ENCODE measurements at places on chromosomes 7 and 10.

- no peak for DNase-seq
Measured at GRCh38 chr7:158827411-158828132, 1.7 kb downstream of the ESYT2 start.

DNA sequence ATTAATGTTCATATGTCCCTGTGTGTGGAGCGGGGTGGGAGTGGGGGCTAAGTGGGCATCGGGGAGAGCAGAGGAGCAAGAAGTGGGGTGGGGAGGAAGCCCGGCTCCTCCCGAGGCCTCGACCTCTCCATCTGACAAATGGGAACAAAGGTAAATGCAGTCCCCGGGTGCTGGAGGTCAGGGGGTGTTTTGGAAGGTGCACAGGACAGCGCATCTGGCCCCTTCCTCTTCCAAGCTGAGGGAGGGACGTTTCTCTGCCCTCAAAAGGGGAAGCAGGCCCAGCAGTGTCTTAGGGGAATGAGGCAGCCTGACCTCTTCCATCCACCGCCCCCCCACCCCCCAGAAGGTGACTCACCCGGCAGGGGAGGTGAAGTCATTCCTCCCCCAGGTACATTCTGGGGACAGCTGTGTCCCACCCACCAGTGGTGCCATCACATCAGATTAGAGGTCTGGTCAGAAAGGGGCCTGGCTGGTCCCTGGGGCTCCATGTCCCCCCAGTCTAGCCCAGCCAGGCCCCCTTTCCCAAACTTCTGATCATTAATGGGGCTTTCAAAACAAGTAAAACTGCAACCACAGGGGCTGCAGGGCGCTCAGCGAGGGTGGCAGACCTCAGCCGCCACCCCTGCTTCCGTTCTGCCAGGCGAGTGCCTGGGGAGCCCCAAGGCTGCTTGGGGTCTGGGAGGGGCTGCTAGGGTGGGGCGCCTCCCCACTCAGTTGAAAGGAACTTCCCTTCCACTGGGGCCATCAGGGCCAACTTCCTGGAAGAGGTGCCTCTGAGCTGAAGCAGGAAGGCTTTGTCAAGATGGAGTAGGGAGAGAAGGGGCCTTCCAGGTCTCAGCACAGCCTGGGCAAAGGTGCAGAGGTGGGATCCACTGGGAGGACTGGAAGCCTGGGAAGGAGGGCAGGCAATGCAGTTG, 10.8 kb downstream of the LFNG start:
- no peak for DNase-seq

- DNase-seq, result peak; percentile 52
Measured at GRCh38 chr10:44046605-44047004, 338.3 kb downstream of the CXCL12 start.

DNA sequence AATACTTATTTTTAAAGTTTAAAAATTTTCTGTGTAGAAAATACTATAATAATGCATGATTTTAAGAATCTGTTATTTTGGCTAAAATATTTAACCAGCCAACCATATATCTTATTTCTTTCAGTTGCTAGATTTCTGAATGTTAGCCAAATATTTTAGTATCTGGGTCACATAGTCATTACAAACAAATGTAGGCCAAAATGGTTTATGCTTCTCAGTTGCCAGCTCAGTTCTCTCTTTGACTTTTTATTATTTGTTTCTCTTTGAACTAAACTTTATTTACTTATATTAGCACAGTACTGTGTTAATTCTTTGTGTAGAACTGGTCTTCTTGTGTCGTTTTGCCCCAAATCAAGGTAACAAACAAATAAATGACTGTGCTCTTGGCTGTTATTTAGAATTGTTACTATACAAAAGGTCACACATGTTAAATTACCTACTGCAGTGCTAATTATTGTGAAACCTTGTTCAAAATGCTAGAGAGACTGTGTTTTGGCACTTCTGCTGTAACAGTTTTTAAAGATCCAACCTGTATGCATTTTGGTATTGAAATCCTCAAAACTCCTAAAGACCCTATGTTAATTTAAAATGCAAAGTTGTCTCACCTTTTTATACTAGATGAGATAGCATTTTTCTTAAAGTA, 39.8 kb downstream of the ZEB1 start:
- no peak for DNase-seq

GRCh38 chr10:123772645-123773508, 106.7 kb downstream of the GPR26 start:
- DNase-seq, result no peak

GRCh38 chr10:12252882-12253546, 57.0 kb downstream of the CDC123 start:
- peak; percentile 6 for DNase-seq

GRCh38 chr10:32332299-32332750, 14.6 kb downstream of the EPC1 start:
- no peak for DNase-seq

DNA sequence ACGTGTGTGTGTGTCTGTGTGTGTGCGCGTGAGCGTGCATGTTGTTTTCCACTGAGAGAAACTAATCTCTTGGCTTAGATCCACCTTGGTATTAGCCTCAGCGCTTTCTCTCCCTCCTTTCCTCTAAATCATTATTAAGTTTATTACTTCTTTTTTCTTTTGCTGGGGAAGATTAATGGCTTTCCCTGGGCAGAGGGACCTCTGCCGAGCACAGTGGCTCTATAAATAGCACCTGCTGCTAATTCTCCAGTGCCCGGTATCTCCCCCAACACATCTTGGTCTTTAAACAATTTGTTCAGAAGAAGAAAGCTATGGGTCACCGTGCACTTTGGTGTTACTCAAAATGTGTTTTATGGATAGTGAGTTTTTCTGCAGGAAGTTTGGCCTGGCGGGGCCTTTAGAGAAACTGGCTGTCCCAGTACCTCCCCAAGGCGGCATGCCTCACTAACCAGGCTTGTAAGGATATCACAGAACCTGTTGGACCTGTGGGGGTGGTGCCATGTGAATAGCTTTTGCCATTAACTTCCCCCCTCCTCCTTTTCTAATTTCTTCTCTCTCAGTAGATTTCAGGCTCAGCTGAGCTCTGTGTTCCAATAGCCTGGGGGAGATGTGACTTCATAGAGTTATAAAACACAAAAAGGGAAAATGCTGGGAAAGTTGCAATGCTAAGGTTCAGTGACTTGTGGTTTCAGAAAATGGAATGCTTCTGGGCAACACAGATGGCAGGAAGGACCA, 70.1 kb upstream of the RAB11FIP2 start:
- no peak for DNase-seq

DNA sequence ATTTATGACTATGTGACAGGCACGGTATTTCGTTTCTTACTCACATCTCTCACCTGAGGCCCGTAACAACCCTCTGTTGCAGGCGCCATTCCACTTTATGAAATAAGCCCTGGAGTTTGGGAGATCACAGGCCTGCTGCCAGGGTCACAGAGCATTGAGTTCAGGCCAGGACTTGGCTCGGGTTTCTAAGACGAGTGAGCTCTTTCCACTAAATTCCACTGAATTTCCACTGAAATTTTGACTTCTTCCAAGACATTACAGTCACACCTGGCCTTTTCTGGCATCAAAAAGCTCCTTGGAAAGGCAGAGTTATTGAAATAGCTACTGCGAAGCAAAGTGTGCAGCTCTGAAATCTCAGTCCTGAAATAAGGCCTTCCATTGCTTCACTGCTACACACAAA, 282.8 kb upstream of the MGMT start:
- no peak for DNase-seq

DNA sequence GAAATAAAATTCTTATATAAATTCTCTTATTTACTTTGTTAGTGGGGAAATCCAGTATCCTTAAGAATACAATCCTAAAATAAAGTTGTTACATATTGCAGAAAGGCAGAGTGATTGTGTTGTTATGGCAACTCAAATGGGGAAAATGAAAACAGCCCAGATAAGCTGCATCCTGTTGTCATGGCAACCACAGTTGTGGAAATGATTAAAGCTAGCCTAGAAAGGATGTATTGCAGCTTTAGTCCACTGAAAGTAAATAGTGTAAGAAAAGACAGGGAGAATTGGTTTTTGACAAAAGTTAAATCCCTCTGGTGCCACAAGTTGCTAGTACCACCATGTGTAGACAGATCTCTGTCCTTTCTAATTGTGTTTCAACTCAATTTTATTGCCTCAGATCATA, 43.2 kb downstream of the BTRC start:
- DNase-seq, result peak; percentile 23

DNA sequence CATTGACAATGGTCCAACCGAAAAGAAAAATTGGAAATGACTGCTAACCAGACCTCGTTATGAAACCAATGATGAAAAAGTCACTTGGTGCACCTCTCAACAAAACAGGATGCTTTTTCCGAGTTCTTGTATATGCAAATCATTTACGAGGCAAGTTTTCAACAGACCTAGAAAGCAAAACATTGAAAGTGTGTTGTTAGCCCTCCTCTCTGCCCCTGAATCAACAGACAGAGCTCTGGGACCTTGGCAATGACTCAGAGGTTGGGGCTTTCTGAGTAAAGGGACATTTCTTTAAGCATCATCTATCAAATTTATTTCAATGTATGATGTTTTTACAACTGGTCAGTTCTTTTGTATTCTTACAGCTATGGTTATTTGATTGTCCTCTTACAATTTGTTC, 16.3 kb upstream of the DKK1 start:
- no peak for DNase-seq

- no peak for DNase-seq
Measured at GRCh38 chr7:130444234-130444633, 3.4 kb upstream of the CEP41 start.

DNA sequence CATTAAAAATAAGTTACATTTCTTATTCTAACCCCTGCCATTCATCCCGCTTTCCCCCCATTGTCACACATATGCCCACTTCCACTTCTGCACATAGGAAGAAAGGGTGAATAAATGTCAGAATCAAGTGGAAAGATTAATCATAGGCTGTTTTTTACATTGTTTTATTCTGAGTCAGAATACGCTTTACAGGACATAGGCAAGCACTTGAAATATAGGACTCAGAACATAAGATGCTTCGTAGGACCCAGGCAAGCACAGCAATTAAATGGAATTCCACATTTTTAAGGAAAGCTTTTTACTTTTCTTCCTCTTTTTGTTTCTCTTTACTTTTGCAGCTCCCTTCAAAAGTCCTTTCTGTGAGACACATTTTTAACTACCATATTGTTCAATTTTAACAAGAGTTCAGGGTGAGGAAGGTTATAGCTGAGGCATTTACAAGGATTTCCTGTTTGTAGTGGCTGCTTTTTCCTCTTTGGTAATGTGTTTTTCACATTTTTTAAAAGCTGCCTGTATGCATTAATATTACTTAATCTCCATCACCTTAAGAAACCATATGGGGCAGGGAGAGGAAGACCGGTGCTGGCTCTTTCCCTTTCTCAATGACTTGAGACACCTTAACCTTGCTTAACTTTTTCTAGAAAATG, 130.0 kb downstream of the TES start:
- no peak for DNase-seq

DNA sequence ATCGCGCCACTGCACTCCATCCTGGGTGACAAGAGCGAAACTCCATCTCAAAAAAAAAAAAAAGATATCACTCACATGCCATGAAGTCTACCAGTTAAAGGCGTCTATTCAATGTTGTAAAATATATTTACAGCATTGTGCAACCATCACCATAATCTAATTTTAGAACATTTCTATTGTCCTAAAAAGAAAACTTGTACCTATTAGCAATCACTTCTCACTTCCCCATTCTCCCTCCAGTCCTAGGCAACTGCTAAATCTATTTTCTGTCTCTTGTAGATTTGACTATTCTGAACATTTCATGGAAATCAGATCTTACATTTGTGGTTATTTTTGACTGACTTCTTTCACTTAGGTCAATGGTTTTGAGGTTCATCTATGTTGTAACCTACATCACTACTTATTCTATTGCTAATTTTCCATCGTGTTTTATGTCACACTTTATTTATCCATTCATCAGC, 25.2 kb upstream of the OTUD1 start:
- no peak for DNase-seq

DNA sequence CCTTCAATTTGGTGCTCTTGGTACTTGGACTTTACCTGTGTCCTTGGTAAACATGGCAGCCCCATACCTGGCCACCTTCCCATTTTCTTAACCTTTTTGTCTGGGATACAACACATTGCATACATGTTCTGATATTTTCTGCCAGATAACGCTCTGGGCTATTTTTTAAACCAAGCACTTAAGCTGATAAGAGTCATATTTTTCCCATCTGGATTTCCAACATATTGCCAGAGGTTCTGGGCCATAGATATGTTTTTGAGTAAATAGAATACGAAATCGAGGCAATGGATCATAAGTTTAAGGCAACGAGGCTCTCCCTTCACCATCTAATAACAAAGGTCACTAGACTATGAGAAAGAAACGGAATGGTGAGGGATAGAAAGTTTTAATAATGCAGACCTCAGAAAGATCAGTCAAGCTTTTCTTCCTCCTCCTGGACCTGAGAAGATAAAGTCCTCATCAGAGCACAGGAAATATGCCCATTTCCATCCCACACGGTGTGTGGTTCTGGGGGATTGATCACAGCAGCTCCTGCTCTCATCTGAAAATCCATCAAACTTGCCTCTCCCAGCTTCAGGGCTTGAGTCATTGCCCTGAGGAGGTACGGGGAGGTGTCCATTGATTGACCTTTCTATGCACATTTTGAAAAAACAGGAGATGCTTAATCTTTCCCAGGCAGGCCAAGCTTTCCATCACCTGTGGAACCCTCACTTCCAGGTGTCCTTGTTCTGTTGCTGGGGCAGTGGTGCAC, 257.2 kb downstream of the GFRA1 start:
- no peak for DNase-seq

DNA sequence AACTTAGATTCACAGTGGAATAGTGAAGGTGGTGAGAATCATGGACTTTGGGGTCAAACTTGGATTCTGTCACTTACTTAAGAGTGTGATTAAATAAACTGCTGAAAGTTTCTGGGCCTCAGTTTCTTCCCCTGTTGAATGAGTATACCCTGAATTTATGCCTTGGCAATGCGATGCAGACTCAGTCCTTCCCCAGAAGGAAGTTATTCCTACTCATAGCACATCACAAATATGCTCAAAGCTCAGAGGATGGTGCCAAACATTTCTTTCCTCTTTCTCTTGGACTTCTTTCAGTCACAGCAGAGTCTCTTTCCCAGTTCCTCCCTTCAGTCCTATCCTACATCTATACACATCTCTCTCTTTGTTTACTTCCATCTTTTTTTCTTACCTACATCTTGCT, 45.1 kb downstream of the ASB4 start:
- no peak for DNase-seq
